ENCODE measurements at places on chromosomes 7 and 10. TPM values are rescaled to one million over a fixed set of nuclear protein-coding genes. Genes with fewer than 3 reads are reported as not detected.

- no peak for DNase-seq
Observed at GRCh38 chr7:40374575-40374974, 239.8 kb downstream of the SUGCT start.

GRCh38 chr10:51014680-51015389 is 59.5 kb upstream of the PRKG1 start:
- no peak for DNase-seq

The OR2A7 gene
- 1.1 TPM for polyA plus RNA-seq

DNA sequence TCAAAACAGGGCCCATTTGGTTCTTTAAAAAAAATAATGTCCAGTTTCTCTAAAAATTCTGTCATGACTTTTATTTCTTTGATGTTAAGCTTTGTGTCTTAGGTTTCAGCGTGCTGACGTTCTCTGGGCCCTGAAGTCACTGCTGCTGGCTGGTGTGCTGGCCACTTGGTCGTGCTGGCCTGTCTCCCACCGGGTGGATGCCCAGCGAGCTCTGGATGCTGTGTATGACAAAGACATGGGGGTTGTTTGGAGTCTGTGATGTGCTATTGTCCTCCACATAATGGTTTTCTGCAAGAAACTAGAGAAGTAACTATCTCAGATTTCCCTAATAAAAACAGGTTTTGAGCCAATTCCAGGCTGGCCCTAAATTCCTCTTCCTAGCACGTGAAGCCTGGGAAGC is 9.5 kb upstream of the IDI2 start:
- no peak for DNase-seq

DNA sequence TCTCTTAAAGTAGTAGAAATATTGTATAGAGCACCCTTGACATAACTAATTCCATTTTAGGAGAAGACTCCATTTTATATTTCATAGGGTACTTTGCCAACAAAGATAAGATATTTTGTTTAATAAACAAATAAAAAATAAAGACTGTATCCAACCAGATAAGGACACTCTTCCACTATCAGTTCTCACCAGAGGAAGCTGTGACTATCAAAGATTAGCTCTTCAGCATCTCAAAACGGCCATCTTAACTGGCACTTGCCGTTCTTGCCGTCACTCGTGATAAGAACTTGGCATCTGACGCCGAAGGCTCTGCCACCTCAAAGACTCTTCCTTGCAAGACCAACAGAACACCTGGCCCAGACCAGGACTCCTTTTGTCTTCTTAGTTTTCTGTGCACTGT is 26.3 kb upstream of the AKR1B1 start:
- no peak for DNase-seq

DNA sequence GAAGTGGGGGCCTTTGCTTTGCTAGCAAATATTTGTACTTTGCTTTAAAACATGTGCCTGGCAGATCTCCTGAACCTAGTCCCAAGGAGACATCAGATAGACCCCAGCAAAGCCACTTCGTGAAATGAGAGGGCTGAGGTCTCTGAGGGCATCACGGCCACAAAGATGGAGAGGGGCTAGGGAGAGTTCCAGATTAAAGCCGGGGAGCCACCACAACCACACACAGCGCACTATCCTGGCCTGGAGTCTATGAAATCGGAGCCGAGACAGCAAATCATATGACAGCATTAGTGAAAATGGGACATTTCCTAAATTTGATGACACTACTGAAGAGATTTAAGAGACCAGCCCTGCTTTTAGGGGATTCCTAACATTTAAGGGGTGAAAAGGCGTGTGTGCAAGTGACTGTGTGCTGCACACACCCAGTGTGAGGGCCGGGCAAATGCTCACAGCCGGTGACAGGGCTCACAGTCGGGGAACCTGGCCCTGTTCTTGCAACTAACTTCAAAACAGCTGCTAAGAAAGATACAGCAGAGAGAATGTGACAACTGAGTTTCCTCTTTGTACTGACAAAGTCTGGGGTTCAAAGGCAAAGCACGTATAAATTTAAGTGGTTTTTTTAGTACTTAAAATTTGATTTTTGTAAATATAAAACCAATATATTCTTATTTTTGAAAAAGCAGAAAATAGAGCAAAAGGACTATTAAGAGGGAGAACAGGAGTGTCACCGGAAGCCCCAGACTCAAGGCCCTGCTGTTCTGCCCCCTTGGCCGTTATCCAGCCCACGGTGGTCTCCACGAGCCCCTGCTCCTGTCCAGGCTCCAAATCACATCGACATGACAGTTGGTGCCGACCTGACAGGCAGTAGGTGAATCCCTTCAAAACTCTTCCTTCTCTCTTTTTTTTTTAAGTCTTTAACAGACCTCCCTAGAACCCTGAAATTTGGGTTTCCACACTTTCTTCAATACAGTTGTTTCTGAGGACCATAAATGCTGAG is 49.5 kb downstream of the VIPR2 start:
- DNase-seq = no peak

- DNase-seq = peak; percentile 84
Observed at GRCh38 chr7:151110941-151111645, 24.8 kb downstream of the AGAP3 start.

DNA sequence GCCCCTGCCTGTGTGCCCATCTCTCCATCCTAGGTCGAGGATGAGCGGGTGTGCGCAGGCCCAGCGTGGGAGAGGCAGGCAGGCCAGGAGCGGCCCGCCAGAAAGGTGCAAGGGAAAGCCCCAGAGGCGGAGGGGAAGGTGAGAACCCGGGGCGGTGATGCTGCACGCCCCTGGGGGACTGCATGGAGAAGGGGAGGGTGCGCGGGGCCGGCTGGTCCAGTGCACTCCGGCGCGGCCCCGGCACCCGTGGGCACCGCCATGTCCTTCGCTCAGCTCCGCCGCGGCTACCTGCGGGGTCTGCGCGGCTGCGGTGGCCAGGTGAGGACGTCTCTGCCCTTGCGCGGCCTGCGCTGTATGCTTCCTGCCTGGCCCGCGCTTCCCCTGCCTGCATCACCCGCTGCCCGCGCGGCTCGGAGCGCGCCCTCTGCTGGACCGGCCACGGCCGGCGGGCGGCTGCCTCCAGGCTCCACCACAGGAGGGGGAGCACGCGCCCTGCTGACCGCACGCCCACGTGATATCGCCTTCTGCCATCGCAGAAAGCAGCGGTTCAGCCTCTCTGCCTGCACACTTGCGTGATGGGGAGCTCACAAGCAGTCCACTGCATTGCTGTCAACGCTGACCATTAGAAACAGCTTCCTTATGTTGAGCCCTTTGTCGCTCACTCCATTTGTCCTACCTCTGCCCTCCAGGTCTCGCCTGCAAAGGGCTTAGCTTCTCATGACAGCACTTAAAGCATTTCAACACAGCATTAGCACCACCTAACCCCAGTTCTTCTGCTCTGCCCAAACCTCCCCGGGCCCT is 73.9 kb downstream of the CXCL12 start:
- DNase-seq = peak; percentile 90

DNA sequence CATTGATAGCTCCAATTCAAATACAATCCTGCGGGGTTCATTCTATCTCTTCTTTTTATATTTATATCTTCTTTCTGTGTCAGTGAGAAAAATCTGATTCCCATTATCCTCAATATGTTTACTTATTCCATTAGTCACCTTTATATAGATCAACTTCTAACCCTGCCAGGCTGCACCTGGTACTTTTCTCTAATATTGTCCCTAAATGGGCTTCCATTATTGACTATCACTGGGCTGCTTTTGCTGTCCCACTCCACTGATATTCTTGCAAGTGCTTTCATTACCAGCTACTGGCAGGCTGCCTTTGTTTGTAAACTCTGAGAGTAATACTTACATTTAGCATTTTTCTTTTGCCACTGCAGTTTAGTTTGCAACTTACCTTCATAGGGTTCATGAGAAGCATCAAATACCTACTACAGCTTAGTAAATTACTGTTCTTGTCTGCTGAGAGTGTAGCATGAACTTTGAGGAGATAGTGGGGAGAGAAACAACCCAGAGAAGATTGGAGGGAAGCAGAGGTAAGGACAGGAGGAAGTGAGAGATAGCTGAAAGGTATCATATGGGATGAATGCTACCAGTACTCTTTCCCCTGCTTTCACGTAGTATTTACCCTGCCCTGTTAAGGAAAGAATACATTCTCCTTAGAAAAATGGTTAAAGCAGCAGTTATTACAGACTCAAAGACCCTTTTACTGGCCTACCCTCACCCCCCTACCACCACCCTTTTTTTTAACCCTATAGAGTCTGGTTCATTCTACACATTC is 119.1 kb downstream of the PHTF2 start:
- DNase-seq = no peak

All from testis (tissue), 5 donors.